ENCODE measurements at places on chromosomes 7 and 10.

DNA sequence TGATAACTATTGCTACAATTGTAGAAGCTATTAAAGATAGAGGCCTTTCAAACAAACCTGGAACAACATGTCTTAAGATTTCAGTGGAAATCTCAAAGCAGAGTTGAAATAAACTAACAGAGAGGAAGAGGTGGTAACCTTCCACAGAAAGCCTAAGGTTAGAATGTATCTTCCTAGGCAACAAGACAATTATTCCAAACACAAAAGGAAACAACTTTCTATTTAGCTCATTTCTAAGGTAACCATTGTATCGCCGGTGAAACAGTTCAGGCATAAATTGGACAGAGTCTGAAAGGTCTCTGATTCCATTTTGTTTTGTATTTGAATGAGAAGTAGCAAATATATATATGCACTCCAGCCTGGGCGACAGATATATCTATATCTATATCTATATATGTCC lies 30.7 kb upstream of the HYCC1 start:
- no peak for DNase-seq

GRCh38 chr10:131621784-131622624 lies 278.8 kb upstream of the PPP2R2D start:
- DNase-seq = no peak

GRCh38 chr7:25386311-25386744 lies 158.0 kb upstream of the NPVF start:
- DNase-seq = no peak

DNA sequence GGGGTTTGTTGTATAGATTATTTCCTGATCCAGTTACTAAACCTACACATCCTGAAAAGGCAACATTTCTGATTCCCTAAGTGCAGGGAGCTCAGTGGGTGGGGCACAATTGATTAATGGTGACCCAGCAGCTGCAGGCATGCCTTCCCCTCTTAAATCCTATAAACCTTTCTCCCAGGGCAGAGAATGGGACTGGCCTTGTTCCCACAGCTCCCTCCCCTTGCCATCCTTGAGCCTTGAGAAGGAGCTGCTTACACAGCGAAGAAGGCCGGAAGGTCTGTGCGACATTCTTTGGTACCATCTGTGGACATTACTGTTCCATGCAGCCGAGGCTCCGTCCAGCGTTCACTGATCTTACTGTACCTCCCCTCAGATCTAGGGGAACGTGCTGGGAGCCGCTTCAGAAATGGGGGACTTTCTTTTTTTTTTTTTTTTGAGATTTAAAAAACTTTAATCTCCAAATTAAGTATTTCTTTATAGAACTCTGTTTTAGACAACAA lies 14.3 kb downstream of the KLF6 start:
- peak; percentile 73 for DNase-seq

DNA sequence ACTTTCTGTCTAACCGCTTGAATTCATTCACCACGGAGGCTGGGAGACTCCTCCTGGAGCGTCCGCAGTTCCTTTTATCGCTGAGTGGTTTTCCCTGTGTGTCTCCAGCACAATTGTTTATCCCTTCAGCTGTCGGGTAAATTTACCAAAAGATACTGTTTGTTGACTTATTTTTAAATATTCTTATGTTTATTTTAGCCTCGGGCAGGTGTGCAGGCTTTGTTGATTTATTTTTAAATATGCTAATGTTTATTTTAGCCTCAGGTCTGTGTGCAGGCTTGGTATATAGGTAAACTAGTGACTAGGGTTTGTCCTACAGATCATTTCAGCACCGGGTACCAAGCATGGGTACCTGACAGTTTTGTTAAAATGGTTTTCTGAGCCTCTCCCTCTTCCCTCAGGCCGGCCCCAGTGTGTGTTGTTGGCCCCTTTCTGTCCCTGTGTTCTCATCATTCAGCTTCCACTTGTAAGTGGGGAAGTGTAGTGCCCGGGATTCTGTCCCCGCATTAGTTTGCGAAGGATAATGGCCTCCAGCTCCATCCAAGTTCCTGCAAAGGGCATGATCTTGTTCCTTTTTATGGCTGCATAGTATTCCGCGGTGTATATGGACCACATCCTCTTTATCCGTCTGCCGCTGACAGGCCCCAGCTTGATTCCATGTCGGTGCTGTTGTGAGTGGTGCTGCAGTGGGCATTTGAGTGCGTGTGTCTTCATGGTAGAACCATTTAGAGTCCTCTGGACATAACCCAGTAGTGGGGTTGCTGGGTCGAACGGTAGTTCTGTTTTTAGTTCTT lies 5.3 kb downstream of the GET4 start:
- DNase-seq = no peak

DNA sequence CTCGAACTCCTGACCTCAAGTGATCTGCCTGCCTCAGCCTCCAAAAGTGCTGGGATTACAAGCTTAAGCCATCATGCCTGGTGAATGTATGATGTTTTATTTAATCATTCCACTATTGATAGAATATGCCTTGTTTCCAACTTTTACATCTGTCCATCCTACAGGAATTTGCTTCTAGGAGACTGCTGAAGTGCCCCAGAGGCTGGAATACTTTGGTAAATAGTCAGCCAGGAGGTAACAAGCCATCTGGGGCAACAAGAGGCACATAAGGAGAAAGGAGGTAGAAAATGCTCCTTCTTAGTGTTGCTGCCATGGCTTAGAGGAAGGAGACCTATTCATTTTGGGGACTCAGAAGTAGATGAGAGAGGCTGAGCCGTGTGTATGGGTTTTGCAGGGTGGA lies 14.8 kb downstream of the PLCE1 start:
- no peak for DNase-seq

- DNase-seq = no peak
Observed at GRCh38 chr10:5609952-5610616, 56.3 kb downstream of the ASB13 start.

DNA sequence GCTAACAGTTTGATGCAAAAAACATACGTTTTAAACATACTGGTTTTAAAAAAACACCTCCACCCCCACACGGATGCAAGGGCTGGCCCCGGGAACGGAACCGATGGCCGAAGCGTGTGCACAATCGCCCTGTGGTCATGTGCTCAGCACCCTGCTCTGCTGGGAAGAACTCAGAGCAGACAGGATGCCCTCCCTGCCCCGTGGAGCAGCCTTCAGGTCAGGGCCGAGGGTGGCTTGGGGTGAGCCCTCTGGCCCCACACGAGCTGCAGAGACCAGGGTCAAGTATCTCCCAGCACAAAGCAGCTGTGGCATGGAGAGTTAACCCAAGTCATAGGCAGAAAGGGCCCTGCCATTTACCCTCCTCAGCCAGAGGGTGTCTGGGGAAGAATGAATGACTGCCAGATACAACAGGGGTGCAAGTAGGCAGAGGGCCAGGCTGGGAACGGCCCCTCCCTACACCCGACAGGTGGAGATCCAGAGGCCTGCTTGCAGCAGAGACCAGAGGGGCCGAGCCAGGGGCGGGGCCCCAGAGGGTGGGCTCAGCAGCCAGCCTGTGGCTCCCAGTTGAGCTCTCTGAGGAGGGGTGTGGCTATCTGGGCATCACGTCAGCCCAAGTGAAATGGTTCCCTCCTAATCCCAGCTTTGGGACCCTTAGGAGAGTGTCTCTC lies 56.8 kb downstream of the ZRANB1 start:
- no peak for DNase-seq

GRCh38 chr7:121307021-121307574 lies 21.7 kb upstream of the WNT16 start:
- DNase-seq = no peak

- DNase-seq = no peak
Observed at GRCh38 chr7:29866490-29866930, 60.2 kb downstream of the WIPF3 start.

DNA sequence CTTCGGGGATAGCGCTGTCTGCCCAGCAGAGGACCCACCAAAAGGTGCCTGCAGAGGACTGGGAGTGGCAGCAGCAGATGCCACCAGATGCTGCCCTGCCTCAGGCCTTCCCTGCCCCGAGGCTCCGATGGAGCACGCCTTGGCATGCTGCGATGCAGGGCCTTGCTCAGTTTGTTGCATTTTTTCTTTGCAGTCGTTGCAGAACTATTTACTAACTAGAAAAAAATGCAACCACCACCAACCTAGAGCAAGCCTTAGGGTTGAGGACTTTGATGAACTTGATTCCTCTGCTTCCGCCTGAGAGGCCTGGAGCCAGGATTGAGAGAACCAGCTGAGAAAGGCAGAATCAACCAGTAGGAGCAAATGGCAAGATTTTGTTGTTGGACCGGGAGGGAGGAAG lies 585.6 kb upstream of the MKI67 start:
- DNase-seq = no peak

DNA sequence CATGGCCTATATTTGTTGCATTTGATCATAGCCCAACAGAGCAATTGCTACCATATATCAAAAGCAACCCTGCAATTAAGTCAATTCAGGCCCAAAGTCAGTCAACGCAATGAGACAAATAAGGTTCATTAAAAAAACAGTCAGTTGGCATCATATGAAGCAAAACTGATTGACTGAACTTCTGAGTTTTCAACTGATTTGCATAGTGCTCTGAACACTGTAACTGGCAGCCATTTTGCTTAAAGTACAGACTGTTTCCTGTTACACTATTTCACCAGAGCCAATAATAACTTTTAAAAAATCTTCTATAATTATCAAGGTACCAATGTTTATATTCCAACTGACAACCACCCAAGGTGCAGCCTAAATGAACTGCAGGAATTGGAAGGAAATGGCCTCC lies 68.4 kb upstream of the RAPGEF5 start:
- DNase-seq = no peak
